ENCODE measurements at places on chromosomes 11 and 22. TPM values are rescaled to one million over a fixed set of nuclear protein-coding genes. Genes with fewer than 3 reads are reported as not detected.

MUC2 gene
- total RNA-seq, result not detected

LRRC4C gene
- total RNA-seq, result not detected

ABCC8 gene
- not detected for total RNA-seq

PARVG gene
- total RNA-seq, result not detected

All from LHCN-M2 (cell line).